Hippocampal formation (tissue), 2 donors: ENCODE measurements at places on chromosomes 4 and X.

GRCh38 chr4:601612-602558, 23.5 kb upstream of the PDE6B start:
- no peak for DNase-seq

GRCh38 chrX:147935156-147935758, 23.5 kb downstream of the FMR1 start:
- DNase-seq, result no peak

DNA sequence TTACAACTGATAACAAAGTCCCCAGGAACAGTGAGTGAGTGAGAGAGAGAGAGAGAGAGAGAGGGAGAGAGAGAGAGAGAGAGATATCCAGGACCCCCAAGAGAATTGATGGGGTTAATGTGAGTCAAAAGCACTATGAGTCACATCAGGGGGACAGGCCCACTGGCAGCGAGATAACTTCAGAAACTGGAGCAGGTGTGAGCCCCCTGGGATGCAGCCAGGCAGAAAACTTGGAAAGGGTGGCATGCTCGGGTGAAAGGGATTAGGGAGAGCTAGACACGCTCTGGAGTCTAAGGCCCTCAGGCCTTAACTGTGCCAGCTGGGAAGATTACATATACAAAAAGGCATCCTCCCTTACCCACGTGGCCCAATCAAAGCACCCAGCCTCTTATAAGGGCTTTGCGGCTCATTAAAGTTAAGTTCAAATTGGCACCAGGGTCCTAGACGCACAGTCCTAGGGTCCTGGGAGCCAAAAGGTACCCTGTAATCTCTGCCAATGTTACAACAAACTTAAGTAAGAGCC, 841 bp downstream of the ACOT9 start:
- DNase-seq, result no peak

GRCh38 chr4:186104890-186105646, 564 bp downstream of the FAM149A start:
- DNase-seq, result no peak

GRCh38 chr4:168153596-168154440, 61.5 kb downstream of the ANXA10 start:
- DNase-seq, result peak; percentile 15

DNA sequence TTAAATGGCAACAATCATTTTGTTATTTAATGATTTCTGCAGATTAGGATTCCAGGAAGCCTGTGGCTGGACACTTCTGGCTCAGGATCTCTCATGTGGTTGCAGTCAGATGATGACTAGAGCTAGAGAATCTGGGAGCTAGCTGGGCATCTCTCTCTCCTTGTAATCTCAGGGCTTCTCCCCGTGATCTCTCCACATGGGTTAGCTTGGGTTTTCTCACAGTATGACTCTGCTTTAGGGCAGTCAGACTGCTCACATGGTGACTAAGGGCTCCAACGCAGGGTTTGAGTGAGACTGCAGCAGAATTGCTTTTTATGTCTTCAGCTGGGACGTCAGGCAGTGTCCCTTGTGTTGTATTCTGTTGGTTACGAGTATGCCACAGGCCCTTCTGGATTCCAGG, 361.4 kb downstream of the CBLL2 start:
- DNase-seq, result no peak

DNA sequence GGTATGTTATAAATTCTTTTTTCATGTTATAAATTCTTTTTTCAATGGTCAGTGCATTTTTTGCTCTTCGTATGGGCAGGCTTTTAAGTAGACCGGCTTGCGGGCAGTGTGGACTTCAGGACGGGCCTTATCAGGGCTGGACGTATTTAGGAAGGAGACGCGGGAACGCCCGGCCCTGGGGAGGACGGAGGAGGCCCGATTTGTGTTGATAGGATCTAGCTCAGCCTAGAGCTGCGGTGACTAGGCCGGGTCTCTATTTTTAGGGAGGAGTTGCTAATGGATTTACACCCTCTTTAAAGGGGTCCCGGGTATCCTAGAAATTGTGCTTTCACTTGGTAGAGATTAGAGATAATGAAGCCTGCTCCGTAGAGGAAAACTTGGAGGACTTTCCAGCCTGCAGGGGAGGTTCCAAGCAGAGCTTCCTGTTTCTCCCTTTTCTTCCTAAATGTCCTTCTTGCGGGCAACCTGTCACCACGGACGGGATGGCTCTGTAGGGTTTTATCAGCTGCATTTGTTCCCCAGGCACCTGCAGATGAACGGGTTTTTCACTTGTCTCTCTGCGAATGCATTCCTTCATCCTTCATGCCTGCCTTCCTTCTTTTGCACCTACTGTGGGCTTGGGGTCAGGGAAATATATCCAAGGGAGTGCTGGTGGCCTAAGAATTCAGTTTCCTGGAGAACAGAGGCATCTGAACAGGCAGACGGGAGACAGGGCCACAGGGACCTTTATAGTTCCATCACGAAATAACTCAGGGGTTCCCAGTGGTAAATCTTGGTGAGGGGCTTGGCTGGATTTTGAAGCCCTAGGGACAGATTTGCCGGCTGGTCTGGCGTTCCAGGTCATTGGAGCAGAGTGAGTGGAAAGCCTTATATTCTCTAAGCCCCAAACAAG, 1.4 kb downstream of the CD99 start:
- DNase-seq, result no peak

DNA sequence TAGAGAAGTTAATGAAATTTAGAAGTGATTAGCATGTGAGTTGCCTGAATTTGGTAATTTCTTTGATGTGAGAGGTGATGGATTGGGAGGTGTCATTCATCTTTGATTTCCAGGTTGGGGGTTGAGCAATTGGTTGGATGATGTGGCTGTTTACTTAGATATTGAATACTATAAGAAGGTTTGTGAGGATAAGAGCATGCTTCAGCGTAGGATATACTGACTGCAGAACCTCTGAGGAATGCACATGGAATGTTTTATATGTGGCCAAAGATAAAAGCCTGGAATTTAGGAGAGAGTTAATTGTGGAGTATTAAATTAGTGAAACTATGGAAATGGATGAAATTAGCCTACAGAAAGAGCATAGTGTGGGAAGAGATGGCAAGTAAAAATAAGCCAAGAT, 165.4 kb upstream of the MAD2L1 start:
- DNase-seq, result no peak

DNA sequence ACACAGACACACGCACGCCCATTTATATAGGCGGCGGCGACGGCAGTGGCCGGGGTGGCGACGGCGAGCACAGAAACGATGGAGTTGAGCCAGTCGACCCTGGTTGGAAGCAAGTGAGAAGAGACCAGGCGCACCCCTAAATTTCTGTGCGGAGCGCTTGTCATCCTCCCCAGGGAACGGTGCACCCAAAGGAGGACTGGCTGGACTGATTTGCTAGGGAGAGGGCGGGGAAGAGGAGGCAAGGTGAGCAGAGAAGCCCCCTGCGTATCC, 302 bp downstream of the NHS start:
- no peak for DNase-seq

DNA sequence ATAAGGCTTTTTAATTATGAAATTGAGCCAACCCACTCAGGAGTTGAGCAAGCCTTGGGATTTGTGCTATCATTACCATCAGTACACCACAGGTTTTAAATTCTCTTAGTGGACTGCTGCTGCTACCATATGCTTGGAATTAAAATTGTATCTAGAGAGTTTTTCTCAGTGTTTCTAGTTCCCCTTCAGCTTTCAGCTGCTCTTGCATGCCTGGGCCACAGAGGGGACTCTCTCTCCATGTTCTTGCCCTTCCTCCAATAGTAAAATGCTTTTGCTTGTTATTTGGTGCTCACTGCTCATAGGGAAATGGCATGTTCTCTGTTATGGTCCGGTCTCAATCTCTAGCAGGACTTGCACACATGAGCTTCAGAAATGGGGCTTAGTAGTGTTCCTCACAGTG, 101.9 kb downstream of the IGSF1 start:
- no peak for DNase-seq

- no peak for DNase-seq
Measured at GRCh38 chrX:98731821-98732220, 1678.3 kb downstream of the PCDH19 start.

DNA sequence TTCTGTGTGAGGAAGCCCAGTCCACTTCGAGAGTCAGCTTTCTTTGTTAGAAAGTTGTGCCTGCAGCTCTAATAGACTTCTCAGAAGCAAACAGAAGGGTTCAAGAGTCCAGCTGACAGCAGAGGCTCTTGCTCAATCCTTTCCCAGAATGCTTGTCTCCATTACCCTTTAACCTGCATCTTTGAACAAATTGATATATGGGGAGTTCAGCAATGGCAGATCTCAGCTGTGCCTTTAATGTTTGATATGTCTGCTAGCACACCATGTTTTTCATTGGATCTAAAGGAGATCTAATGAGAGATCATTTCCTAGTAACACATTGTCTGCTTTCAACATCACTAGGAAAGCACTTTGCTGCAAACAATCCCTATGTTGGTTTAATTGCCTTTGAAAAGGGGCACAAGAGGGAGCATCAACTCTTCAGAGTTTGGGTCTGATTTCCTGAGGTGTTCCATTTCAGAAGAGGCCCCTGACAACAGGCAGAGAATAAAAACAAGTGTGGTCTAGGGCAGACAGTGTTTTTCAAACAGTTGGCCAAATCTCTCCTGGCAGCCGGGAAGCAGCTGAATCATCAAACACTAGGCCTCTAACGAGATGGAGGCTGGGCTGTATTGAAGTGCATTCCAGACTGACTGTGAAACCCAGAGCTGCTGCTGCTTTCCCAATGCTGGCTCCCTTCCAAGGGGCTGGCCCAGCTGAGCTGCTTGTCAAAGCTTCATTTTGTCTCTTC, 55.5 kb downstream of the LUZP4 start:
- DNase-seq, result peak; percentile 88

GRCh38 chr4:19736968-19737756, 514.5 kb upstream of the SLIT2 start:
- no peak for DNase-seq

- no peak for DNase-seq
Measured at GRCh38 chrX:23822841-23823240, 39.9 kb downstream of the SAT1 start.

DNA sequence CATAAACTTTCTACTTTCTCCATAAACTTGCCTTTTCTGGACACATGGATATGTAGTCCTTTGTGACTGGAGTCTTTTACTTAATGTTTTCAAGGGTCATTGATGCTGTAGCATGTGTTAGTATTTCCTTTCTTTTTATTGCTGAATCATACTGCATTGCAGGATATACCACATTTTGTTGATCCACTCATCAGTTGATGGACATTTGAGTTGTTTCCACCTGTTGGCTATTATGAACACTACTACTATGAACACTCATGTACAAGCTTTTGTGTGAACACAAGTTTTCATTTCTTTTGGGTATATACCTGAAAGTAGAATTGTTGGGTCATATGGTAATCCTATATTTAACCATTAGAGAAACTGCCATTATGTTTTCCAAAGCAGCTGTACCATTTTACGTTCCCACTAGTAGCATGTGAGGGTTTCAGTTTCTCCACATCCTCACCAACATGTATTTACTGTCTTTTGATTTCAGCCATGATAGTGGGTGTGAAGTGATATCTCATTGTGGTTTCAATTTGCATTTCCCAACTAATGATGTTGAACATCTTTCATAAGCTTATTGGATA, 26.3 kb upstream of the GPM6B start:
- DNase-seq, result no peak

DNA sequence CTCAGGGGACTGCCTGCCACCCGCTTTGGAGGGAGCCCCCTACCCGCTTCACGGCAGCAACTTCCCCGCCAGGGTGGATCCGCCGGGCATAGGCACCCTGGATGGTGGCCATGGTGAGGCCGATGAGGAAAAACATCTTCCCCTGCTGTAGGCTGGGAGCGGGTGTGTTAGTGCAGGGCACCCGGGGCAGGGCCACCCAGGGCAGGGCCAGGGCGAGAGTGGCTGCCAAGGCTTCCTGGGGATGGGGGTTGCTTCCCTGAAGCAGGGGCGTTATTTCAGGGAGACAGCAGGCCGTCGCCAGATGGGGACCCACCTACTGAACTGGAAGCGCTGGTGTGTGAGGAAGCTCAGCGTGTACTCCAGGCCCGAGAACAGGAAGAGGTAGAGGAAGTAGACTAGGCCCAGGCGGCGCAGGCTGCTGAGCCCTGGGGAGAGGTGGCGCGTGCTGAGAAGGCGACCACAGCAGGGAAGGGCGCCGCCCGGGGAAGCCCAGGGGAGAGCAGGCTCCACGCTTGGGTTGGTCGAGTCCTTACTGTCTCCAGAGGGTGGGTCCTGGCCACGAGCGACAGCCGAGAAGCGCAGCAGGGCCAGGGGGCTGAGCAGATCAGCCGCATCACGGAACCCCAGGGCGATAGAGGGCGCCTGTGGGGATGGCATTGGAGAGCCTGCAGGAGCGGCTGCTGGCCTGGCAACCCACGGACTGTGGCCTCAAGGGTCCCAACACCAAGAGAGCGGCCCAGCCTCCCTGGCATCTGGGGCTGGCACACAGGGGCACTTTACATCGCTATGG, 31.5 kb downstream of the NOP14 start:
- peak; percentile 32 for DNase-seq

DNA sequence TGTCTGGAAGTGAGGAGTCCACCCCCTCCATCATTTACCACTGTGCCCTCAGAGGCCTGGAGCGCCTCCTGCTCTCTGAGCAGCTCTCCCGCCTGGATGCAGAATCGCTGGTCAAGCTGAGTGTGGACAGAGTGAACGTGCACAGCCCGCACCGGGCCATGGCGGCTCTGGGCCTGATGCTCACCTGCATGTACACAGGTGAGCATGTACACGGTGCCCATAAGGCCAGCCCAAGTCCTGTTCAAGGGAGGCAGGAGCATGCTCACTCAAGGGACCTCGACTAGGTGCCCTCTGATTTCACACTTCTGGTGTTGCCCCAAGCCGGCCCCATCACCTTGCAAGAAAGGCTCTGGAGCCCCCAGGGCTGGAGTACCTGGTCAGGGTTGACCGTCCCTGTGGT, 13.4 kb upstream of the MSANTD1 start:
- DNase-seq, result no peak

GRCh38 chrX:71253253-71254091, 468 bp downstream of the ZMYM3 start:
- no peak for DNase-seq

DNA sequence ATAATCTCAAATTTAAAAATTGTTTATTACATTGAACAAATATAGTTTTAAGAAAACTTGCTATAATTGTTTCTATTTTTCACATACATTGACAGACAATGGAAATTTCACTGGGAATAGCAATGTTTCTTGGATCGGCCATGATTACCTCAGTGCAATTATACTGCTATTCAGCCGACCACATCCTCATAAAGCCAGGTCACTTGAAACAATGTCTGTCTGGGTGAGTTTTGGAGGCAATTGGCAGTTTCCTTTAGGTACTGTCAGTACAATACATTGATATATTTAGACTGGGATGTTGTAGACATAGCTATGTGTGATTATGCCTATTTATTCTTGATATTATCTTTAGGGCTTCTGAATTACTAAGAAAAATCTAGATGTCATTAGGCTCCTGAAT, 89.5 kb upstream of the VEGFC start:
- no peak for DNase-seq

GRCh38 chr4:110480031-110480549, 4.1 kb downstream of the ENPEP start:
- DNase-seq, result no peak

DNA sequence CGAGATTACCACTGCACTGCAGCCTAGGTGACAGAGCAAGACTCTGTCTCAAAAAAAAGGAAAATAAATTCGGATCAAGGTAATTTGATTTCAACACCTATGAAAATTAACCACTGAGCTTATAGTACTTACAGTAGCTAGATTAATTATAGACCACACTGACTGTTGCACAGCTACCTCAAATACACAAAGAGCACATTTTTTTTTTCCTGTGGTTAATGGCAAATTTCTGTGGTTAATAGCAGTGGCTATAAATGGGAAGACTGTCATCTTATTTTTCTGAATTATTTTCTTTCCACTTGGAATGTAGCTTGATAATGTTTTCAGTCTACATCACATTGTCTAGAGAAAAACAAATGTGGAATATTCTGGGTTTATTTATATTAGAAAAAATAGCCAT, 1661.6 kb upstream of the PCDH7 start:
- DNase-seq, result no peak
